SW 1271 (cell line): ENCODE measurements at places on chromosomes 12 and 14.

DNA sequence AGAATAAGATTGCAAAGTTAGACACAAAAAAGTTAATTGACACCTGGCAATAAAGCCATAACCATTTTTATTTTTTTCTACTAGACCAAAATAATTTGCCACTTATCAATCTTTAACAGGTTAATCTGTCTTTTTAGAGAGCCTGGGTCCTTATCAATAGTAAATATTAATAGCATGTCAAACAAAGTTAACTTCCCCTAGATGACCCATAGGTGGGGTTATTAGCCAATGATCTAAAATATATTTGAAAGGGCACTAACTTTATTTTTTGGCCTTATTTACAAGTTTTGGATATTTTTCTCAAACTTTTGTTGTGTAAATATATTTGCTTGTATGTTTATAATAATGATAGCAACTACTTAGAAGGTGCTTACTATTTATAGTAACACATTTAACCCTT is 3.9 kb downstream of the ANKRD33 start:
- DNase-seq, result peak; percentile 17

DNA sequence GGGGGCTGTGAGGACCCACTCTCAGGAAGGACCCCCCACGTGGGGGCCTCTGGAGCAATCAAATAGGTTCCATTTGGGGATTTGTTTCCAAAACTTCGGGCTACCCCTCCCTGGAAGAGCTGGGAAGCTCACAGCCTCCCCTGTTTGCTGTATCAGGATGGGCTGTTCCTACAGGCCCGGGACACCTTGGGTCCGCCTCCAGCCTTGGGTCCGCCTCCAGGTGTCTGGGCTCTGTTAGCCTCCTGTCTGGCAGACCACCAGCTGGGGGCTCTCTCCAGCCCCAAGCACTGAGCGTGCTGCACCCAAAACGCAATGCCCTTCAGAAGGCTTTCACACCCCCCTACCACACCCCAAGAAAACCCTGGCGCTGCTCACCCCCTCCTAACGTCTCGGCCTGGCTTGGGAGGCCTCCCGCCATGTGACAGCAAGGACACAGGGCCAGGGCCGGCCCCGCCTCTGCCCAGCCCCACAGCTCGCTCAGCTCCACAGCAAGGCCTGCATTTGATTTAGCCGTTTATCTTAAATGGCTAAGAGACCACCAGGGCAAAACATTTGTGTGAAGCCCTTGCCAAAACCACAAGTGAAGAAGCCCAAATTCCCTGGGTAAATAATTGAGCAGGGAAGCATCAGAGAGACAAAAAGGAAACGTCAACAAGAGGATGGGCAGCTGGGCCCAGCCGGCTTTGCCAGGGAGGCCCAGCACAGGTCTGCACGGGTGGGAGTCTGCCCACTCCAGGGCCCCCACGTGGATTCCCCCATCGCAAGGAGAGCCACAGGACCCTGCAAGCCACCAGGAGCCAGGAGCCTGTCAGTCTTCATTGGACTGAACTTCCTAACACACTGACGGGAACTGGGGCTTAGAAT is 39.9 kb downstream of the BCL11B start:
- no peak for DNase-seq

GRCh38 chr12:123908884-123909725 is 63.5 kb downstream of the CCDC92 start:
- DNase-seq, result no peak

- DNase-seq, result no peak
These were observed 215.6 kb downstream of the TTC8 start for GRCh38 chr14:89040080-89040459.

GRCh38 chr12:29750131-29750927 is 33.4 kb downstream of the TMTC1 start:
- DNase-seq, result no peak

- DNase-seq, result no peak
These were observed 441.8 kb downstream of the TMTC2 start for GRCh38 chr12:83128540-83128939.
